ENCODE measurements at places on chromosomes 6 and 20.

- no peak for DNase-seq
Observed at GRCh38 chr20:44924541-44924940, 14.7 kb downstream of the PABPC1L start.

DNA sequence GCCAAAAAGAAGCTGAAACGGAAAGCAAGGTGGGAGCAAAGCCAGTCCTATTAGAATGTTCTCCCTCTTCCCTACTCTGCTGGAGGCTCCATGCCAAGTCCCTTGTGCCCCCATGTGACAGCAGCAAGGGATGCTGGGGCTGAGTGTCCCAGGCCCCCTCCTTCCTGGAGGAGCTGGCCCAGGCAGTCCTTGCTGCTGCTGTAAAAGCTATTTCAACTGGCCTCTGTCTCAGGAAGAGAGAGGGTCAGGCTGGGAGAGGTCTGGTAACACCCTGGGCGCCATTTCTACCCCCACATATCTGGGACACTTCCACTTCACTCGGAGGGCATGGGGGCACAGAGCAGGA, 25.0 kb downstream of the TTBK1 start:
- no peak for DNase-seq

DNA sequence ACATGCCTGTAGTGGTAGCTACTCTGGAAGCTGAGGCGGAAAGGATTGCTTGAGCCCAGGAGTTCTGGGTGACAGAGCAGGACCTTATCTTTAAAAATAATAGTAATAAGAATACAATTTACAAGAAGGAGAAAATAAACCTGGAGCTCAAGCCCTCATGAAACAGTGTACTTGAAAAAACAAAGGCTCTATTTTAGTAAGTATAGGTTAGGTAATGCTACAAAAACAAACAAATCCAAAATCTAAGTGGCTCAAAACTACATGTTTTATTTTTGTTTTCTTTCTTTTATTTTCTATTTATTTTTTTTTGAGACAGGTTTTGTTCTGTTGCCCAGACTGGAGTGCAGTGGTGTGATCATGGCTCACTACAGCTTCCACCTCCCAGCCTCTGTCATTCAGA, 57.6 kb upstream of the SLC23A2 start:
- DNase-seq, result no peak

- DNase-seq, result no peak
Observed at GRCh38 chr20:50012282-50013263, 29.8 kb downstream of the SNAI1 start.

GRCh38 chr6:150343434-150343833, 25.4 kb upstream of the IYD start:
- DNase-seq, result peak; percentile 47

- DNase-seq, result no peak
Observed at GRCh38 chr20:19495905-19496703, 262.0 kb upstream of the RIN2 start.

GRCh38 chr6:26554697-26555504, 16.7 kb downstream of the HMGN4 start:
- DNase-seq, result no peak

- no peak for DNase-seq
Observed at GRCh38 chr20:47669489-47669888, 115.8 kb downstream of the SULF2 start.

DNA sequence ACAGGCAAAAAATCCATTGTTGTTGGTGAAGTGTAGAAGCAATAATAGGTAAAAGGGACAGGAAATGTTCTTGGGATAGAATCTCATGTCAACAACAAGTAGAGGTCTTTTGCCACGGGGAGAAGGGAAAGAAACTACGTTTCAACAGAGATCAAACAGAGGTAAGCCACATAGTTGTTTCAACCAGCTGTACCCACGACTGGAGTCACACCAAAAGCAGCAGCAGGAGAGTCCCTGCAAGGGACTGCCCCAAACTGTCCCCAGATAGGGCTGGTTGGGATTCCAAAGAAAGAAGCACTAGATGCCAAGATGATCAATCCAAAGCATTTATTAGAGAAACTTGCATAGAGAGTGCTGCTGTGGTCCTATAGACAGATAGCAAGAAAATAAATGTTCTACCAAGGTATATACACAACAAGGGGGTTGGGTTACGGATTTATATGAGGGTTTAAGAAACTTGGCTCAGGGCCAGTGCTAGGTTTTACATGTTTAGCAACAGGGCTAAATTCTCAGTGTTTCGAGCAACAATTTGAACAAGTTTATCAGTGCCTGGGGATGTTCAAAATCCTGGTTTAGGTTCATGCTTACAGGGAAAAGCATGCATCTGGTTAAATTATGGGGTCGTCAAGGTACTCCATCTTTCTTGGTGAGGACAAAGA, 466.5 kb downstream of the MMUT start:
- DNase-seq, result no peak

DNA sequence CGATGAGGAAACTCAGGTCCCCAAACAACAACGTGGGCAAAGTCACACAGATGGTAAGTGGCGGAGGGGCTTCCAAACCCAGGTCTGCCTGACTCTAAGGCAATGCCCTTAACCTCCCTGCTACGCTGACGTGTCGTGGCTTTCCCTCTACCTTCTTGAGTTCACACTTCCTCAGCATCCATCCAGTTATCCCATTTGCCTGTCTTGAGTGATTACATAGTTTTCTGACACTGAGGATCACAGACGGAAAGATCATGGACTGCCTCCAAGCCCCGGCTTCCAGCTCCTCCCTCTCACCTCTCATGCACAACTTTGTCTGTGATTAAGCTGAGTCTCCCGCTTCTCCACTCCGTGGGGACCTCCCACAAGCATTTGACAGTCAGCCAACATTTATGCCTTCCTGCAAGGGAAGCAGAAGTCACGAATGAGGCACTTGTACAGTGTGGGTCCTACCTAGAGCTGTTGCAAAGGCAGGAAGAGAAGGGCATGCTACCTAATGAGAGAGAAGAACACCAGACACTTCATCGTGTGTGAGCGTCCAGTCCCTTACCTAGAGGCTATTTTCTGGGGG, 33.8 kb downstream of the TBC1D7 start:
- no peak for DNase-seq

DNA sequence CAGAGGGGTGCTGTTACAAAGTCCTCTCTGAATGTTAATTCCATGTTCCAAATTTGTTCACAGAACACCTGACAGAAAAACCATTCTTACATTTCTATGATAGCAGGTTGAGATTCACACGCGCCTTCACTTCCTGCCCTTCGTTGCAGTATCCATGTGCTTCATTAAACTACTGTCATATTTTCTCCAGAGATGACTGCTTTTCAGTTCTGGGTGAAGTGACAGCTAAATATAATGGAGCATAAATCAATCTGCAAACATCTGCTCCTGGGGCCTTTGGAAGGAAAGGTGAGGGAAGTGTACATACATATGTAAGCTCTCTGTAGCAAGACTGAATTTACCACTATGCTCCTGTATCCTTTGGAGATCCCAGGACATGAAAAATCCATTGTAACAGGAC, 750.2 kb downstream of the HDGFL1 start:
- no peak for DNase-seq

DNA sequence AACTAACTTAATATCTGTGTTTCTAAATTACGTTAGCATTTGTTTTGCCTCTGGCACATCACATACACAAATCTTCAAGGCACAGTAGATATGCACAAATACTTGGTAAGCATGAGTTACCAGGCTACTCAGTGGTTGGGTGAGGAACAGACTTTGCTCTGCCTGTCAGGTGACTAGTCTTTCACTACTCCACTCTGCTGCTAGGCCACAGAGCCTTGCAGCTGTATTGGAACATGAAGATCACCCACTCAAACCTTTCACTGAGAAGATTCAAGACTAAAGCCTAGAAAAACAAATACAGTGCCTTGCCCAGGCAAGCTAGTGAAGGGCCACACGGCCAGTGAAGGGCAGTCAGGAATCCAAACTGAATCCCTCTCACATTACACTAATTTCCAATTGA, 47.0 kb downstream of the DTNBP1 start:
- DNase-seq, result no peak

- peak; percentile 14 for DNase-seq
Observed at GRCh38 chr20:38536310-38536709, 44.7 kb upstream of the ADIG start.

- no peak for DNase-seq
Observed at GRCh38 chr6:106539936-106540335, 89.4 kb downstream of the RTN4IP1 start.

DNA sequence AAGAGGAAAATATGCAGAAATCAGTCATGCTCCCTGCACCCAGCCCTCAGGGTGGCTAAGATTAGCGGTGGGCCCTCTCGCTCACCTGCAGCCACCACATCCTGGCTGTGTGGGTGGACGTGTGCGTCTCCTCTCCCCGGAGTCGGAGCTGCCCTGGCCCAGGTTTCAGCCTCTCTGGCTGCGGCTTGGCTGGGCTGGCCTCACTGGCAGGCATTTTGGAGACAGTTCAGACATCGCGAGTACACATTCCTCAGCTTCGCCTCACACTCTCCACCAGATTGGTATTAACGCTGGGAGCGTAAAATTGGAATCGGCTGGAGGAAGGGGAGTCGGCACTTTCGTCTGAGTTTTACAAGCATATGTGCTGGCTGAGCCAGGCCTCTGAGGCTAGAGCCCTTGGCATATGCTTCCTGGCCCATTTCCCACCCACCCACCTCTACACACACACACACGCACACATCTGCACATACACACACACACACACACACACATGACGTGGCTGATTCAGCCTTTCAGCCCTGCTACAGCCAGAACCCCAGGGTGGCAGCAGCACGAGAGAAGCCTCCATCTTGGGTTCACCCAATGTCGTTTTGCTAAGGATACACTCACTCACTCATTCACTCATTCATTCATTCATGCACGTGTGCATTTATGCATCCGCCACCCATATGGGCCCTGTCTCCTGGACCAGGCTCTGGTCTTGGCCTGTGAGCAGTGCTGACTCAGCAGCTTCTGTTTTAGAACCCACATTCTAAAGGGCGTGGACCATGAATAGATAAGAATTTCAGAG, 42.9 kb downstream of the BCAS4 start:
- peak; percentile 86 for DNase-seq

DNA sequence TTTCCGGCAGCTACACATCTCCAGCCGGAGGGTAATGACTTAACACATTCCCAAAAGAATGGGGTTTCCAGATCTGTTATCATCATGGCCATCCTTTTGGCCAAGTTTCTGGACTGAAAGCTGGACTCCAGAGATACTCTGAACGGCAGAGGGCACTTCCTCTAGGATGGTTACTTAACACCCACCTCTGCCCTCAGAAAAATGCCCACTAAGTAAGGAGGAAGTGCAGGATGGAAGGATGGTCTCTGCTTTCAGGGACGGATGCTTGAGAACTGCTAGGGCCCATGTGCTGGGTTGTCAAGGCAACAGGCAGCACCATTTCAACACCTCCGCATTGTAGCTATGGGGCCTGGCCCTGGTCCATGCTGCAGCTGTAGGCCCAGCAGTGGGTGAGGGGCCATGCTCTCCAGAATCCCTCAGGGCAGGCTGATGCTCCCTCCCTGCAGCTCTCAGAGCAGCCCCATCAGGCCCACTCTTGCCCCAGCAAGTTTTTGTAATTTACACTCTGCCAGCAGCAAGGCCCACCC, 16.5 kb upstream of the TGM3 start:
- no peak for DNase-seq

DNA sequence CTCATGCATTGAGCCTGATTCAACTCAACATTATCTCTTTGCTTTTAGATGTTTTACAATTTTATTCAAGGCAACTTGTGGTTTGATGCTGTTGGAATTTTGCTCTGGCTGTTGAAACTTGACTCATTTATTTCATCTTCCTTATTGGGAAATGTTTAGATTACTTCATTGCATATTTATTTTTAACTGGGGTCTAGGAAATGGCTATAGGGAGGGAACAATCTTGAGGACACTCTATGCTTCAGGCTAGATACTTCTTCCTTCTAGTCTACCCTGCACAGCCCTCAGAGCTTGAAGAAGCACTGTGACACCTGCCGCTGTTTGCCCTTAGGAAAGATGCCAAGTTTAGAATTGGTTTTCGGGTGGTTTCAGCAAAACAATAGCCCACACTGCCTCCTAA, 183.4 kb downstream of the ADGRG6 start:
- no peak for DNase-seq

GRCh38 chr20:62312662-62312977, 9.8 kb downstream of the ADRM1 start:
- no peak for DNase-seq

DNA sequence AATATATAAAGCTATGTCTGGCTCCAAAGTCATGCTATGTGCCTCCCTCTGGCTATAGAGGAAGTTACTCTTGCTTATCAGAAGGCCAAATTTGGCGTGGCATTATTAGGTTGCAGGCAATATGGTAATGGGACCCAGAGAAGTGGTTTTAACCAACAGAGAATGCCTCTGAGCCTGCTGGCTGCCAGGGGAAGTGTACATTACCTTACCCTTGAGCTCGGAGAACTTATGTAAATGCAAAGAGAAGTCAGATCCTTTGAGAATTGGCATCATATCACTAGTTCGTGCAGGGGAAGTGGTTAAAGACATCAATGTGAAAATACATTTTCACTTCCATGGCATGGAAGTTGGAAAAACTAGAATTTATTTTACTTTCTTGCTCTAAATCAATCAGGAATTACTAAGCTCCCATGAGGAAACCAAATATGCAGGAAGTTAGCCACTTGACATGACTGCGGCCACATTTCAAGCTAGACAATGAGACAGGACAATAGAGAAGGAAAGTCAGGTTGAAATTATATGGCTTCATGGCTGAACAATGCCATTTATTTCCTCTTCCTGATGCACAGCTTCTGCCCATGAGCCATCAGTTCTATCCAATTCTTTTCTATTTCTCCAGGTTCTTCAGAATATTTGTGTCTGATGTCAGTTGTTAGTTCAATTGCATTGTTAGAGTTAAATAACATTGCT, 134.0 kb upstream of the PHACTR1 start:
- no peak for DNase-seq

GRCh38 chr20:18904624-18905023, 91.0 kb downstream of the SCP2D1 start:
- no peak for DNase-seq

GRCh38 chr20:46200582-46201570, 82.8 kb downstream of the CD40 start:
- DNase-seq, result no peak

- no peak for DNase-seq
Observed at GRCh38 chr6:42512579-42512978, 51.2 kb upstream of the UBR2 start.

- DNase-seq, result no peak
Observed at GRCh38 chr20:14919501-14920081, 582.2 kb upstream of the FLRT3 start.

GRCh38 chr6:13908955-13909381, 15.8 kb upstream of the RNF182 start:
- DNase-seq, result no peak

DNA sequence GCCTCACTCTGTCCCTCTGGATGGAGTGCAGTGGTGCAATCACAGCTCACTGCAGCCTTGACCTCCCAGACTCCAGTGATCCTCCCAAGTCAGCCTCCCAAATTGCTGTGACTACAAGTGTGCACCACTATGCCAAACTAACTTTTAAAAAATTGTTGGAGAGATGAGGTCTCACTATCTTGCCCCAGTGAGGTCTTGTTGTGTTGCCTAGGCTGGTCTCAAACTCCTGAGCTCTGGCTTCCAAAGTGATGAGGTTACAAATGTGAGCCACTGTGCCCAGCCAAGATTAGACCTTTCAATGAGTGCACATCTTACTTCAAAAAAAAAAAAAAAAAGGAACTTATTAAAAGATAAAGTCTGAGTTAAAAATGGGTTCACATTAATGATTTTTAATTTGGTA, 1838.1 kb upstream of the DEFB115 start:
- no peak for DNase-seq

GRCh38 chr20:23302386-23302785, 48.2 kb upstream of the NXT1 start:
- DNase-seq, result no peak
